Fibroblast of skin of right biceps (primary cell): ENCODE measurements at places on chromosomes 1 and 21.
A peak's percentile ranks its signal among the peaks of the same experiment; 100 is the strongest.

DNA sequence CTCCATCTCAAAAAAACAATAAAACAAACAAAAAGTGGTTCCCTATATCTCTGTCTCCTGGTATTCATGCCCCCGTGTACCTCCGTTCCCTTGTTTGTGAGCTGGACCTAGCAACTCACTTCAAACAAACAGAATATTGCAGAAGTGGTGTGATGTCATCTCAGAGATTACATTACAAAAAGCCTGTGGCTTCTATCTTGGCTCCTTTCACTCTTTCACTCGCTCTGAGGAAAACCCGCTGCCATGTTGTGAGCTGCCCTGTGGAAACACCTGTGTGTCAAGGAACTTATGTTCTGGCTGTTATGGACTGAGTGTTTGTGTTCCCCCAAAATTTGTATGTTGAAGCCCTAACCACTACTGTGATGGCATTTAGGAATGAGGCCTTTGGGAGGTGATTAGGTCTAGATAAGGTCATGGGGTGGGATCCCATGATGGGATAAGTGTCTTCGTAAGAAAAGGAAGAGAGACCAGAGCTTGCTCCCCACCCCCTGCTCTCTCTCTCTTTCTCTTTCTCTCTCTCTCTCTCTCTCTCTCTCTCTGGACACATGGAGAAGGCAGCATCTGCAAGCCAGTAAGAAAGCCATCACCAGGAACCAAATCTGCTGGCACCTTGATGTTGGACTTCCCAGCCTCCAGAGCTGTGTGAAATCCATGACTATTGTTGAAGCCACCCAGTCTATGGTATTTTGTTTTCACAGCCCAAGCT is 7.4 kb upstream of the HYI start:
- DNase-seq = no peak

GRCh38 chr1:218350035-218350525 is 4.9 kb downstream of the TGFB2 start:
- DNase-seq = no peak

GRCh38 chr1:37716321-37716720 is 24.0 kb downstream of the CDCA8 start:
- DNase-seq = no peak

- no peak for DNase-seq
Measured at GRCh38 chr1:98672189-98672588, 10.7 kb downstream of the SNX7 start.

- DNase-seq = peak; percentile 40
Measured at GRCh38 chr1:212457740-212458338, 25.1 kb downstream of the NENF start.

DNA sequence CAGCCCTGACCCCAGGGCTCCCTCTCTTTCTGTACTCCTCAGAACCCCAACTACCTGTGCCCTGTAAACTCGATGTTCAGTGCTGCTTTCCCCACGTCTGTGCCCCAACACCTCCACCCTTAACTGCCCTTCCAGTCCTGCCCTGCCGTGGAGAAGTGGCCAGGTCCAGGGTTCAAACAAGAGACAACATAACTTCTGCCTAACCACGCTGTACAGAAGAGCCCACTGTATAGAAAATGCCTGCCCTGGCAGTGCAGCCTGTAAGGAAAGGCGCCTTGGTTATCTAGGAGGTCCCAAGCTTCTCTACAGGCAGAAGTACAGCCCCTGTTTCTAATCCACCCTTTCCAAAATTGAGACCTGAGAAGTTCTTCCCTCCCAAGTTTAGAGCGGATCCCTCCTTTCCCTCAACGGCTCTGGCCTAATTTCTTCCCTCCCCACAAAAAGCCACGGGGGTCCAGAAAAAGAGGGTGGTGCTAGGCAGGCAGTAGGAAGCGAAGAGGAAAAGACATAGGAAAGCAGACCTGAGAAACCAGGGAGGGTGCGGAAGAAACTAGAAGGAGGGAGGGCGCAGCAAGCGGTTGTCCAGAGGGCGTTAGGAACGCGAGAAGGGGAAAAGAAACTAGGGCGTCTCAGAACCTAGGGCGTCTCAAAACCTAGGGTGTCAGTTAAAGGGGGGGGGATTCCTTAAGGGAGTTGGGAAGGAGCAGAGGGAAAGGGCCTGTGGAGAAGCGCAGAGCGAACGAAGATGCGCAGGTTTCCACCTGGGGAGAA is 3.2 kb downstream of the DMRTA2 start:
- DNase-seq = no peak

DNA sequence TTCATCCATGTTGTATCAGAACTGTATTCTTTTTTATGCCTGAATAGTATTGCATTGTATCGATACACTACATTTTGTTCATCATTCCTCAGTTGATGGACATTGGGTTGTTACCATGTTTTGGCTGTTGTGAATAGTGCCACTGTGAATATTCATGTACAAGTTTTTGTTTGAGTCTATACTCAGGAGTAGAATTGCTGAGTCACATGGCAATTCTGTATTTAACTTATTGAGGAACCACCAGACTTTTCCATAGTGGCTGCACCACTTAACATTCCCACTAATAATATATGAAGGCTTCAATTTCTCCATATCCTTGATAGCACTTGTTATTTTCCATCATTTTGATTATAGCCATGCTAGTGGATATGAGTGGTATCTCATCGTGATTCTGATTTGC is 56.2 kb downstream of the ALG6 start:
- no peak for DNase-seq

- DNase-seq = no peak
Measured at GRCh38 chr1:186440584-186440983, 20.3 kb downstream of the PDC start.

DNA sequence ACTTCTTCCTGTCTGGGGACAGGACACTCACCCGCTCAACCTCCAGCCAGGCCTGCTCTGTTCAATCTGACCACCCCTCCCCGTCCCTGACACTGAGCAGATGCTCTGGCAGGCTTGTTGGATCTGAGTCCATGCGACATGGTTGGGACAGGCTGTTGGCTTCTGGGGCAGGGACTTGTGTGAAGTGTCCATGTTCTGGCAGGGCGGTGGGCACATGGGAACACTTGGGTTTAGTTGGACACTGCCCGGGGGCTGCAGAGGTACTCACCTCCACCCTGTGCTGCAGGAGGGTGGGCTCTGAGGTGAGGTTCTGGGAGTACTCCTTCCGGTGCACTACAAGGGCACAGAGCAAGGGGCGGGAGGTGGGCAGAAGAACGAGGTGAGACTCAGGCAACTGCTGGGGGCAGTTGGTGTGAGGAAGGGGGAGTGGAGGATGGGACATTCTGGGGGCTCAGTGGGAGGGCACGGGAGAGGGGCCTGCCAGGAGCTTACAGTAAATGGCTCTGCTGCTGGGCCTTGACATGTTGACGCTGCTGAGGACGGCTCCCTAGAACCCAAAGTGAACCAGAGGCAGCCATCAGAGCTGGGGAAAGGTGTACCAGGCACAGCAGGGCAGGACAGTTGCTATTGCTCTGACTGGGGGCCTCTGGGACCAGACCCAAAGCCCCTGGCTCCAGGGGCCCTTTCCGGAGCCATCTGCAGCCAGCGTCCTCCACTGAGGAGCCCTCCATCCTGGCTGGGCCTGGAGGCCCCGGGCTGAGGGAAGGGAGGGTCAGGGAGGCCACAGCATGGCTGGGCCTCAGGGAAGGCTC is 2.3 kb downstream of the EPS8L3 start:
- no peak for DNase-seq

DNA sequence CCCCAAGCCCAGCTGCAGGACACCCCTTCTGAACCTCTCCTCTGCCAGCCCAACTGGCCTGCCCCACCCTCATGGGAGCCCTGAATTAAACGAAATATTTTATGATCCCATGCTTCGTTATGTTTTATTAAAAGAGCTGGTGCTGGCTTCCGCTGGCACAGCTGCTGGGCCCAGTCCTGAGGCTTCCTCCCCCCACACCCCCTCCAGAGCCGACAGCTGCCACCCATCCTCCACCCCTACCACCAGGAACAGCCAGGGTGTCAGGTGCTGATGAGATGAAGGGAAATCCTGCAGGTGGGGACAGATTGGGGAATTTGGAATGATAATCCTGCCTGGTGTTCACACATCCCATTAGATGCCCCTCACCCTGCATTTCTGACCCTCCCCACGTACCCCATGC is 19.0 kb downstream of the IGSF21 start:
- no peak for DNase-seq

DNA sequence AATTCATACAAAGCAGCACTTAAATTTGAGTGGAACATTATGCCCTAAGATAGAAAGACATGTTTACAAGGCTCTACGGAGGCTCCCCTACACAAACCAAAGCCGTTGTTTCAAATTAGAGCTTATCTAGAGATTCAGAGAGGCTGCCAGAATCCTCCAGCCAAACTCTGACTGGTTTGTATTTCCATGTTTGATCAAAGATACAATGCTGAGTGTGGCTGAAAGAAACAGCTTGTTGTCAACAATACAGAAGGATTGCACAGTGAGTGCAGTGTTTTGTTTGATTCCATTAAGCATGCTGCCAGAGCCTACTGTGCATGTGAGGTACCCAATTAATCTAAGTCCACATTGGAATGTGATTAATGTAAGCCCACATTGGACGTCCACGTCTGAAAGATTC is 402.7 kb downstream of the DISC1 start:
- DNase-seq = no peak

DNA sequence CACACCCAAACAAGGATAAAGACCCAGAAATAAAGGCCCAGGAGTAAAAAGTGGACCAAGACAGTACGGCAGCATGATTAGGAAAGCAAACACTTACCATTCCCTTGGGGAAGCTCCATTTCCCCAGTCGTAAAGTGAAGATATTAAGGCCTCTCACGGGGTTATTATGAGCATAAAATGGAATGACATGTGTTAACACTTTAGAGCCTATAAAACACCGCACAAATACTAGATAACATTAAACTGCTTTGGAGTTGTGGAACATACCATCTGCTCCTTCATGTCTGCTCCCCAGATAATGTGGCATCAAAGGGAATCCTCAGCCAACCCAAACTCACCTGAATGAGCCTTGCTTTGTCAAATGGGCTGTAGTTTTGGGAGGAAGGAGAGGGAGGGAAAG is 8.9 kb upstream of the ITLN2 start:
- DNase-seq = no peak

GRCh38 chr1:64061430-64062104 is 141.9 kb upstream of the UBE2U start:
- no peak for DNase-seq

DNA sequence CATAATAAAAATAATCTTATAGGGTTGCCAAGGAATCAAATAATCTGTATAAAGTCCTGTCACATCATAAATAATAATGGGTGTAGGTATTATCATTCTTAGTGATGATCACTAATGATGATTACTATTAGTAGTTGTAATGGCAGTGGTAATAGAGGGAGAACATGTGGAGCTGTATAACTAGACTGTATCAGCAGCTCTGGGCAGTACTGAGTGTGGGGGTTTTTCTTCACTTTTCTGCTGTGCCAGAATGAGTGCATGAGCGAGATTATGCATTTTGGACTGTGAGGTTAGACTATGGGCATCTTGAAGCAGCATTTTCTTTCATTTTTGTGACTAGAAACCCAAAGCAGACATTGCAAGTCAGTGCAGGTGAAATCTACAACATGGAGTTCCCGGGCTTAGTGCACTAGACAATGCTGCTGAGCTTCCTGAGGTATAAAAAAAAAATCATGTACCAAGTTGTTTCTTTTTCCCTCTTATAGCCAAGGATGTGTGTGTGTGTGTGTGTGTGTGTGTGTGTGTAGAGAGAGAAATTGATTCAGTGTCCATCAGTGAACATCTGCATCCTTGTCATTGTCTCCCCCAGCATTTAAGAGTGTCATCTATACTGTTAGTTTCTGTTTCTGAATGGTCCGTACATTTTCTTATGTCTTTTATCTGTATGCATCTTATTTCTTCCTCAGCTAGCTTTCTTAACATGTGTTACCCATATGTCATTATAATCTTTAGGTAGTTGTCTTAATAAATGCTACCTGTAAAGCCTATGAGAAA is 86.6 kb downstream of the GIPC2 start:
- DNase-seq = no peak

DNA sequence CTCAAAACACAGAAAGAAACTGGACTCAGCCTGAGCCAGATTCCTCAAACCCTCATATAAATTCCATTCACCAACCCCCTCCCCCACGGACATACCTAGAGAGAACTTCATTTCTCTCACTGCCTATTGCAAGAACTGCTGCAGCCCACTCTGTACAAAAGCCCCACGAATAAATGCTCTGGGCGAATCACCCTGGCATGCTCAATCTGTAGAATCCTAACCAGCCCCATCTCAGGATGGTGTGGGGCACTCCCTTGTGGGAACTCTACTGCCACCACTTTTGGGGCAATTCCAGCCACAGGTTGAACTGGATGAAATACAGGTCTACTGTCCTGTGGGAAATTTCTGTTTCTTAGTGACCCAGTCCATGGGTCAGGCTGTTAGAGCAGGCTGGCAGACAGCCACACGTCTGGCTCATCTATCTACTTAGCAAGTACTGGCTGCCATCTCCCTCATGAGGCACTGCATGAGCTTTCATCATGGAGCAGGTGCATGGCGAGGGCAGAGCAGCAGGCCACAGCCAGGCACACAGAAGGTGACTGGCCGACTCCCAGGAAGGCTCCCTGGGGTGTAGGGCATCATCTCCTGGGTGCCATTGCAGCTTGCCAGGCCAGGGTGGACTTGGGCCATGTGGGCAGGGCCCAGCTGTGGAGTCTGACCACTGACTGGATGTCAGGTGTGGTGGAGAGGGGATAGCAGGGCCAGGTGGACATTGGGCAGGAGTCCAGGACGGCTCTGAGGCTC is 1.6 kb upstream of the C1orf35 start:
- DNase-seq = peak; percentile 48

- peak; percentile 46 for DNase-seq
Measured at GRCh38 chr1:9784508-9785133, 39.1 kb downstream of the CLSTN1 start.

DNA sequence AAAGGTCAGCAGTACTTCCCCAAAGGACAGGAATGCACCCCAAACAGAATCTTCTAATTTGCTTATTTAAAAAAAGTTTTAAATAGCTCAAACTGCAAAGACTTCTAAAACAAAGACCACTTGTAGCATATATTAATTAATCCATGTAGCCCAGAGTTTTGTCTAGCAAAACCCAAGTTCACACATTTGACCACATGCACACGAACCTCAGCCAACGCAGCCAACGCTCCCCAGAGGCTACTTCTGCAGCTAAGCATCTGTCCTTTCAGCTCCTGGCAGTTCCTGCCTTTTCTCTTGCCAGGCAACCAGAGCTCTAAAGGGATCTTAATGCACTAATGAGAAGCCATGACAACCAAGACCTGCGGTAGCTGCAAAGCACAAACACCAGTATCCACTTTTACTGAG is 89.6 kb downstream of the RERE start:
- DNase-seq = no peak

GRCh38 chr1:17569200-17570139 is 30.0 kb downstream of the ARHGEF10L start:
- peak; percentile 88 for DNase-seq

DNA sequence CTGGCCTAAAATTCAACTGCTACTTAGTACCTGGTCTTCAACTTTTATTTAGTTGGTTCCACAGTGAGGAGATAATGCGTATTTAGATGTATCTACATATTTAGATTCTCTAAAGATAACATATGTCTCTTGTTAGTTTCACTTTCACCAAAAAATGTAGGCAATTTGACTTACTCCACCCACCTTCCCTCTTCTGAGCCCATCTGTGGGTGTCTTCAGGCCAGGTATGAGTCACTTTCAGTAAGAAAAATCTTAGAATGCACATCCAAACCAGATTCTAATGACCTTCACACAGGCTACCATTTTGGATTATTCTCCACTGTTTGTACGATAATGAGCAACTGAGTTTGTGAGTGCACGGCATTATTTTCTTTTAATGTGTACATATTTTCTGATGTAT is 501.7 kb downstream of the NEGR1 start:
- peak; percentile 34 for DNase-seq

- no peak for DNase-seq
Measured at GRCh38 chr1:183323849-183324683, 94.1 kb downstream of the NMNAT2 start.

GRCh38 chr1:207833381-207833780 is 77.5 kb downstream of the CD34 start:
- no peak for DNase-seq
